ENCODE measurements at places on chromosomes 6 and 20.

GRCh38 chr6:15317934-15318902, 72.3 kb downstream of the JARID2 start:
- no peak for DNase-seq

DNA sequence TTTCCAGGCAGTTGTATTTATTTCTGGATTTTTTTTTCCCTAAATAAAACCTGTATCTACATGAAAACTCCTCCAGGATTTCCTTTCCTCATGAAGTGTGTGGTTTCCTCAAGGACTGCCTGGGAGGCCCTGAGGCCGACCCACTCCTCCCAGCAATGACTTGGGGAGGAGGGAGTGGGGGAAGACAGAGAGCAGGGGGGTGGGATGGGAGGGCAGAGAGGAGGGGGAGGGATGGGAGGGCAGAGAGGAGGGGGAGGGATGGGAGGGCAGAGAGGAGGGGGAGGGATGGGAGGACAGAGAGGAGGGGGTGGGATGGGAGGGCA, 161.8 kb upstream of the AGPAT4 start:
- no peak for DNase-seq

DNA sequence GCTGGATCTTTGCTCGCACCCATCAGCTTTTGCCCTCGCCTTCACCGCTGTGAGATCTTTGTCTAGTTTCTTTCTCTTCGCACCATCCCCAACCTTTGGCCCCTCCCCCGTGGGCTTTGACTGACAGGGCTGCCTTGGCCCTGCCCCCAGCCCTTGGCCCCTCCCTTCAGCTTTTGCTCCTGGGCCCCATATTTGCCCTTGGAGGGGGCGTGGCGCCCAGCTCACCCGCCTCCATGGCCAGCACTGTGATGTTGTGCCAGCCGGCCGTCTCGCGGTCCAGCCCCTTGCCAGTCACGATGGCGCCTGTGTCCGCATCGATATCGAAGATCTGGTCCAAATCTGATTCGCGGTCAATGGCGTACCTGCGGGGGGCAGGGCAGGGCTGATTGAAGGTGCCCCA, 81.1 kb downstream of the CD40 start:
- peak; percentile 5 for DNase-seq

GRCh38 chr6:26268659-26269402, 96.2 kb upstream of the BTN3A2 start:
- no peak for DNase-seq

GRCh38 chr6:42431356-42431755, 20.4 kb downstream of the TRERF1 start:
- no peak for DNase-seq

DNA sequence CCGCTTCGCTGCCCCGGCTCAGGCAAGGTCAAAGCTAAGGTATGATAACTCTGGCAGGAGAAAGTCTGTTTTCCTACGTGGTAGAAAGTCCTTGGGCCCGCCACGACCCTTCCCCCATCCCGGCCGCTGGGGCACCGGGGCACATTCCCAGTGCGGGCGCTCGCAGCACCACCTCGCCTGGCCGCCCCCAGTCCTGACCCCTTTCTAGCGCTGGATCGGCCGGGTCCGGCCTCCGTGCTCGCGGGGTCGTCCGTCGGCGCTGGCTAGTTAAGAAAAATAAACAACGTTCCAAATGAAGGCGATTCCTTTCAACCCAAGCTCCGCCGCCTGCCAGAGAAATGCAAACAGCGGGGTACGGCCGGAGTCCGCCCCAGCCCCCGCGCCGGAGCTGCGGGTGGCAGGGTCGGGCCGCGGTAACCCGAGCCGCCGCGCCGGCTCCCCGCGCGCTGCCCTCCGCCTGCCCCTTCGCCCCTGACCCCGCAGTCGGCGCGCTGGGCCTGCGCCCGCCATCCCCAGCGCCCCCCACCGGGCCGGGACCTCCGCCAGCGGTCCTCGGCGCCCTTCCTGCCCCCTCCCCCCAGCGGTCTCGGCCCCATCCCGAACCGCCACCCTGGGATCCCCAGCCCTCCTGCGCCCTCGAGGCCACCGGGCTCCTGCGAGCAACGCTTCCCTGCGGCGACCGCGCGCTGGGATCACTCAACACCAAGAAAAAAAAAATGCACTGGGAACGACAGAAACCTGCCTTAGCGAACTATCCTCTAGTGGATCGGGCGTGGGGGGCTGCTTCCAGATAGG, 37.6 kb downstream of the NCR2 start:
- DNase-seq = no peak

DNA sequence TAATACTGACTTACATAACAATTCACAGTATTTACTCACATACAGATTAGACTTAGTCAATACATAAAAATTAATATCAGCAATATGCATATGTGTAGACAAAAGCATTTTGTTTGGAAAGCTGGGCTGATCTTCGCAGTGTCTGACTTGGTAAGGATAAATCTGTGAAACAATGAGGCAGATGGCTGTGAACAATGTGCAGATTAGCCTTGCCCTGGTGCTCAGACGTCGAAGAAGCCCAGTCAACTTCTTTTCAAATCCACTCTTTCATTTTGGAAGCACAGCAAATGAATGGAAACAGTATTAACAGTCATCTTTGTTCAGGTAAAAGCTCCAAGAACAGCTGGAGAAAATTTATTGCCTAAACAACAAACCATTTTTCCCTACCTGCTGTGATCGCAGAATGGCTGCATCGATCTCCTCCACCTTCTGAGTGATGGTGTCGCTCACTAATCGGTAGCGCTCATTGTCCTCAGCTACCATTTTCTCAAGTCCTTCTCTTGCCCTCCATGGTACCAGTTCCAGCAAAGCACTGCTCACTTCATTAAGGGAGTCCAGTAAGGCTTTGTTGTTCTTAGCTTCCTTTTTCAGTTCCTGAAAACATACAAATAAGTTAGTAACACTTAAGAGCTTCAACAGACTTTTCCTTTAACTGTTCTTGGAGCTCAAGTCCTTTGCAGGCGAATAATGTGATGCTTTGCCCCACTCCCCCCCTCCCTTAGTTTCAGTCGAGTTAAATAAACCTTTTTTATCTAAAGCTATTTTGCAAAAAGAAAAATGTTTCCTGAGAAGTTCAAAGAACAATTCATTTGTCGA, 116.5 kb downstream of the DST start:
- no peak for DNase-seq

DNA sequence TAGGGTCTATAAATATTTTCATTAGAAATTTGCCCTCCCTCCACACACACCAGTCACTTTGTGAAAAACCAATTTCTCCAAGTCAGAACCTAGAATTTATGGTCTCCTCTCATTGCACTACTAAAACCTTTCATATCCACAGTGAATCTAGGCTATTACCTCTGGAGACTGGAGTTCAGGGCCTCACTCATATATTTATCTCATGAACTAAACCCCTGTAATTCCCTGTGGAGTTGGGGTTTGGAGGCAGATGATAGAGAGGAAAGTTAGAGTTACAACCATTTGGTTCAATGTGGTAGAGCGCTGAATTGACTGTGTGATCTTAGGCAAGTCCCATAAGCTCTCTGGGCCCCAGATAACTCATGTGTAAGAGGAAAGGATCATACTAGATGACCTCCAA, 18.2 kb upstream of the CEP85L start:
- no peak for DNase-seq

DNA sequence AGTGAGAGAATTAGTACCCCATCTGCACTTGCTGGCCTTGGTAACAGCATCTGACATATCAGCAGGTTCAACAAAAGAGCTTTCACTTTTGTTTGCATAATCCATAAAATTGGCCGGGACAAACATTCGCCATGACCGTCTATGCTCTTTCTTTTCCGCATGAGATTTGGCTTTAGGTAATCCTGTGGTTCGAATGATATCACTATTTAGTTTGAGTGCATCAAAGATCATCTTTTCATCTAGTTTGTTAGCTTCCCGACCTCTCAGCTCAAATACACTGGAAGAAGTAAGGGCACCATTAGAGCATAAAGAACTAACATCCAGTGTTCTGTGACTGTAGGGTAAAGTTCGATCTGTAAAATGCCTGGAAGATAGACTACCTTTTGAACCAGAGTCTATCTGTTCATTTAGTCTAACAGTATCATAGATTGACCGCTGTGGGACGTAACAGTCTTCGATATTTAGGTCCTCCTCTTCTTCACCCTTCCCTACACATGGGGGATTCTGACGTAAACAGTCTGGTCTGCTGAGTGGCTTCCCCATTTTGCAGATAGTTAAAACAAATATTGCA, 101.6 kb downstream of the DST start:
- DNase-seq = no peak

DNA sequence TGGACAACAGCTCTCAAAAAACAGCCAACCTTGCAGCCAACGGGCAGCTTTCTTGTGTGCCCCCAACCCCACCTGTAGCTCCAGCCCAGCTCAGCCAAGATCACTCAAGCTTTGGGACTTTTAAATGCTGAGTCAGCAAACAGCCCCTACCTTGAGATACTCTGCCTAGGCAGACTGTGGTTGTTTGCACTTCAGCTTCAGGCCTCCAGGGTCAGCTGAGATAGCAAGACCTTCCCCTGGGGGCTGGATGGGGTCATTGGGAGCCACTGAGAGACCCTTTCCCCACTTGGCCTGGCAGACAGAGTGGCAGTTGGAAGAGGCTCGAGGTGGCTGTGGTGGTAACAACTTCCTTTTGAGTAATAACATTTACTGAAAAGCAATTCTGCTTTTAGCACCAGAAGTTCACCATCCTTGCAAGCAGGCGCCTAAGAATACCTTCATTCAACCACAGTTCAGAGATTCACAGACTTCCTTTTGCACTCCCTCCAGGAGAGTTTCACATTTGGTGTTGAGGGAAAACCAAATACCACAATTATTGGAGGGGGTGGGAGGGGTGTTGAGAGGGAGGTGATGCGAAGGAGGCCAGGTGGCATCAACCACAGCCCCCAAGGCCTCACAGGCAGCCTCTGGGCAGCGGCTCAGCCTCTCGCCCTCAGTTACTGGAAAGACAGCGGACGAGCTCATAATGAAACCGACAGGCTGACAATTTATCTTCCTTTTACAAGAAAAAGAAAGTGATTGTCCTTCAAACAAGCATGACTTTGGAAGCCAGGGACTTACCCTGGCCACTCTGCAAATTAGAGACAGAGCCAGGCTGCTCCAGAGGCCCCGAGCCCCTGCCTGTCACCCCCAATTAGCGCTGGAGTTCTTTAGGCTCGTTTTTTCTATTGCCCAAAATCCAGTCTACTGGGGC, 148.1 kb downstream of the CEBPB start:
- peak; percentile 44 for DNase-seq

DNA sequence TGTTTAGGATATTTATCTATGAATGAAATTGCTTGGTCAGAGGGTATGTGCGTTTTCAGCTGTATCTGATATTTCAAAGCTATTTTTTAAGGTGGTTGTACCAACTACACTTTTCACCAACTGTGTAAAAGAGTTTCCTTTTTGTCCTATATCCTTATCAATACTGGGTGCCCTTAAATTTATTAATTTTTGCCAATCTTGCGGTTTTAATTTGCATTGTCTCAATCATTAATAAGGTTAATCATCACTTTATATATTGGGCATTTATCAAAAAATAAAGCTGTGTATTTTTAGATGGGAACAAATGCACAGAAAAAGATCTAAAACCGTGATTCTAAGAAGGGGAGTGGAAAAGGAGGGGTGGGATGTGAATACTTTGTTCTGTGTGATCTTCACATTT, 66.7 kb upstream of the SALL4 start:
- no peak for DNase-seq

DNA sequence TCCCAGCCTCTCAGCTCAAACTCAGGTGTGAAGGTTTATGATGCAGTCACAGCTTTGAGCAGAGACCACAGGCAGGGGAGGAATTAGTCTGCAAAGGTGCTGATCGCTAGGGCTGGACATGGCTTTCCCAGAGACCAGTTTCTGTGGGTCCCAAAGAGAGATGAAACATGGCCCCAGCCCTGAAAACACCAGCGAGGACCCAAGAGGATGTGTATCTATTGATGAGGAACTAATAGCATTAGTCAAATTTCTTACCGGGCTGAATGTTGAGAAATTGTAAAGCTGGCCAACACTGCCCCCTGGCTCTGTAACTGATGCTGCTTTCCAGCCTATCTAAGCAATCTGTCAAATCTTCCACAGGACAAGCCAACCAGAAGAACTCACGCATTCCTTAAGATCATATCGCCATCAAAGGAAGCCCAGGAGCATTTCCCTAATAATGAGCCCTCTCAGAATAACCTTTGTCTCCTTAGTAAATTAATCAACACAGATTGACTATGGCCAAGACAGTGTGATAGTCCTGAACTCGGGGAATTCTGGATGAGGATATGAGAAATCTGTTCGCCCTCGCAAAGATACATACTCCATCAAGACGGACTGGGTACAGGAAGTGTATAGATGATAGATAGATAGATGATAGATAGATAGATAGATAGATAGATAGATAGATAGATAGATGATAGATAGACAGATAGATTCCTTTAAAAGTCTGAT, 7.8 kb upstream of the ACSS1 start:
- peak; percentile 57 for DNase-seq

- DNase-seq = no peak
Measured at GRCh38 chr6:165117121-165117520, 192.3 kb downstream of the C6orf118 start.

DNA sequence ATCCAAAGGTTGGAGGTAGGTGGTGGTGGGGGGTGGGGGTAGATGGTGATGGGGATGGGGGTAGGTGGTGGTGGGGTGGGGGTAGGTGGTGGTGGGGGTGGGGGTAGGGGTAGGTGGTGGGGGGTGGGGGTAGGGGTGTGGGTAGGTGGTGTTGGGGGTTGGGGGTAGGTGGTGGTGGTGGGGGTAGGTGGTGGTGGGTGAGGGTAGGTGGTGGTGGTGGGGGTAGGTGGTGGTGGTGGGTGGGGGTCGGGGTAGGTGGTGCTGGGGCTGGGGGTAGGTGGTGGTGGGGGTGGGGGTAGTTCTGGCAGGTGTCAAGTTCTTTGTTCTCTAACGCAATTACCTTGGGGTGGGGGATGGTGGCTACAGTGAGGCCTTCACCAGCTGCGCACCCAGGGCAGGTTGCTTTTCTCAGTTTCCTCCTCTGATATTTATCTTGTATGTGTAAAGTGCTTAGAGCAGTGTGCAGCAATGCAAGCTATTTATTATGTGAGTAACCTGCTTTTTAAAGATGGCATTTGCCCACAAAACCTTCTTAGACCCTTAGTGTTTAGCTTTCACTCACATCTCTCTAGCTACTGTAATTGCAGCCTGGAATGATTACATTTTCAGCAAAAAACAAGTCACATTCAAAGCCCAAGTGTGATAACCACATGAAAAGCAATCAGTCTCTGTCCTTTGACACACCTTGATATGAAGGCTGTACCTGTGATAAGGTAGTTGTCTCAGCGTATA, 8.2 kb upstream of the CCDC167 start:
- no peak for DNase-seq

DNA sequence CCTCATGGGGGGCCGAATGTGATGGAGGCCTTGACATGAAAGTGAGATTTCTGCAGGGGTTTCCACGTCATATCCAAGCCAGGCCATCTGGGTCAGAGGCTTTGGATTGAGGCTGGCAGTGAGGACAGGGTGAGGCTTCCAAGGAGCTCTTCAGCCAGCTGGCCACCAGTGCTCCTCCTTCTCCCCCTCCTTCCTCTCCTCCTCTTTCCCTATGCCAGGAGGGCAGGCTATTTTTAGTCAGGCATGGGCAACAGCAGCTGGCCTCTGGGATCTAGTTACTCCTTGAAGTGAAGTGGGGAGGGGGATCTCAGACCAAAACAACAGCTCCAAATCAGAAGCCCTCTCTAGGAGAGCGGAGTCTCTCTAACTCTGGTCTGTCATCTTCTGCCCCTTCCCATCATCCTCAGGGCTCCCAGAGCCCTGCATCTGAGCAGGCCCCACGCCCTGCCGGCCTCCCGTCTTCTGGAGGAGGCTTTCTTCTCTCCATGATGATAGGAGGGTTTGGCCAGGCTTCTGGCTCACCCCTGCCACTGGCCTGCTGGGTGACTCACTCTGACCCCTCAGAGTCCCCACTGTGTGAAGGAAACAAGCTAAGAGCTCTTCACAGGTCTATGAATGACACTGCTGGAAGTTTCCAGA, 612 bp downstream of the TNNC2 start:
- DNase-seq = no peak

- DNase-seq = no peak
Measured at GRCh38 chr6:157790548-157791160, 32.4 kb upstream of the SNX9 start.

Data from stimulated activated CD4-positive, alpha-beta T cell treated with anti-CD3 and anti-CD28 coated beads, Interleukin-12 subunit alpha, Interleukin-12 subunit beta, amount 100 ng/mL, for 4 hours (primary cell).